ENCODE measurements at places on chromosomes 2 and 18.

DNA sequence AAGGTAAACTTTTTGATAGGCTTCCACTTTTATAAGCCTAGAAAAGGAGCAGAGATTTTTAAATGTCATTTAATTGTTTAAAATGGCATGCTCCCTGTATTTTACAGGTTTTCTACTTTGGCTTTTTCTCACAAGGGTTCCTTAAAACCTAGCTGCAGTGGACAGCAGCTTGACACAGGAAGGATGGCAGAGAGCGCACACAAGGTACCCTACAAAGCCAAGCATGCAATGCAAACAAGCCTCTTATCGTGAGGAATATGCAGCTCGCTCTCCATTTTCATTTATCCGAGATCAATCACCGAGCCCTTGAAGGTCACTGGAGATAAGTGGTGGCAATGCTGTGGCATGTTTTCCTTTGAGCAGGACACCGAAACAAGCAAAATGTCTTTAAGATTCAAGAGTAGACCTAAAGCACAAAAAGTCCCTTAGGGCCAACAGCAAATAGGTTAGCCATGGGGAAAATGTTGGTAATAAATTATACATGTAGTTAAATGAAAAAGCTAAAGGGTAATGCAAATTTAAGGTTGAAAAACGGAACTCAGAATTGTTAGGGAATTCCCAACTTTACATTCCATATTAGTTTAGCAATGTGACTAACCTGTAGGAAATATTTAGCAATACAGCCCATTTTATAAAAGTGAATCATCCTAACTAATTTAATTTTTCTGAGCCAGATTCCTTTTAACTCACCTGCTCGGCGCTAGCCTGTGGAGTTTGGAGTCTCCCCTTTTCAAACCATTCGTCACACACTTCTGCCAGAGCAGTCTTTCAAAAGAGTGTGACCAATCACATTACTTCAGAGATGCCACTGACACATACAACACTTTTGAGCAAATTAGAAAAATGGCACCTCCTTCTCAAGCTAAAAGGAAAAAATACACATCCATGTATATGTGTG lies 337.9 kb upstream of the PKDCC start:
- H3K27ac ChIP-seq, result no peak overlapping the region
- H3K4me1 ChIP-seq, result peaks cover 1% of the 10 kb centered on the region
- H3K4me3 ChIP-seq, result no peak overlapping the region
- no peak for DNase-seq
- peaks cover 12% of the 10 kb centered on the region for H3K27me3 ChIP-seq

- H3K4me1 ChIP-seq, result peaks cover 4% of the 10 kb centered on the region
- H3K4me3 ChIP-seq, result no peak overlapping the region
- no peak overlapping the region for H3K27ac ChIP-seq
- no peak for DNase-seq
- no peaks in the 10 kb centered on the region for H3K36me3 ChIP-seq
Observed at GRCh38 chr2:118823633-118824032, 23.8 kb downstream of the EN1 start.

- DNase-seq, result peak; percentile 50
- H3K27ac ChIP-seq, result no peak overlapping the region
- H3K4me1 ChIP-seq, result peaks cover 15% of the 10 kb centered on the region
- H3K36me3 ChIP-seq, result peaks cover 14% of the 10 kb centered on the region
- no peaks in the 10 kb centered on the region for H3K27me3 ChIP-seq
- no peak overlapping the region for H3K4me3 ChIP-seq
Observed at GRCh38 chr18:21682371-21683051, 22.1 kb downstream of the ABHD3 start.

DNA sequence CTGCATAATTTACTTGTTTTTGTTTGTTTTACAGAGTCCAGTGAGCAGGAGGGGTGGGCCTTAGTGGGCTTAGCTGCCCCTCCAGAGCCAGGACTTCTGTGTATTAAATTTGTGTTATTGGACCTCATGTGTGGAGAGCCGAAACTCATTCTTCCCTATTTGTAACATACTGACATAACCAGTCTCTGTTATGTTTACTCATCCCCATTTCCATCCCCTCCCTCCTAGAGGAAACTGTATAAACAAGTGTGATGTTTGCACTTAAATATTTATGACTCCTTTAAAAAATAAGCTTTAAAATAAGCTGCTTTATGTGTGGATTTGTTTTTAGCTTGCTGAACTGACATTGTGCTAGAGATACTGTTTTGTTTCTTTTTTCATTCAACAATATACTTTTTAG lies 13.8 kb downstream of the ZNF512 start:
- peaks cover 63% of the 10 kb centered on the region for H3K36me3 ChIP-seq
- no peak overlapping the region for H3K4me3 ChIP-seq
- no peak for DNase-seq
- H3K4me1 ChIP-seq, result peaks cover 32% of the 10 kb centered on the region
- H3K27ac ChIP-seq, result no peak overlapping the region
- no peaks in the 10 kb centered on the region for H3K27me3 ChIP-seq

GRCh38 chr18:13379930-13380690 lies 161.6 kb downstream of the LDLRAD4 start:
- DNase-seq, result no peak
- peak overlapping the region; percentile 50 for H3K27ac ChIP-seq
- peaks cover 71% of the 10 kb centered on the region for H3K4me1 ChIP-seq
- H3K4me3 ChIP-seq, result no peak overlapping the region
- H3K36me3 ChIP-seq, result no peaks in the 10 kb centered on the region

DNA sequence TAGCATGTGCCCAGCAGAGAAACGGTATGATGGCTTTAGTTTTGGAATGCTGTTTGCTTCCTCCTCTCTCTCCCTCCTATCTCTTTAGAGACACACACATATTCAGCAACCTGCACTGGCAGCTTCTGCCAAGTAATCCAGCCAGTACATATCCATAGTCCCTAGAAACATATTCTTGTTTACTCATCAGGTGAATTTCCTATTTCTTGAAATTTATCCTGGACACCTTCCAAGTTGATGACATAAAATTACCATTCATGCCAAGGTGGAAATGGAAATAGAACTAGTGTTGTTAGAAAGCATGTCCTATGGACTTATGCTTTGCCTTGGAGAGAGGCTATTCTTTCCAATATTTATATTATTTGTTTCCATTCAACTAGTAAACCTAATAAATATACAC lies 50.9 kb upstream of the RGPD4 start:
- H3K4me1 ChIP-seq, result no peaks in the 10 kb centered on the region
- no peak overlapping the region for H3K27ac ChIP-seq

- H3K4me1 ChIP-seq, result no peaks in the 10 kb centered on the region
- H3K4me3 ChIP-seq, result no peak overlapping the region
- DNase-seq, result no peak
- no peaks in the 10 kb centered on the region for H3K36me3 ChIP-seq
- peaks cover 9% of the 10 kb centered on the region for H3K27me3 ChIP-seq
Observed at GRCh38 chr2:23480957-23481797, 96.2 kb downstream of the KLHL29 start.

GRCh38 chr2:109694190-109694589 lies 80.0 kb downstream of the SOWAHC start:
- H3K4me1 ChIP-seq, result no peaks in the 10 kb centered on the region
- H3K27me3 ChIP-seq, result peaks cover 4% of the 10 kb centered on the region
- no peak overlapping the region for H3K27ac ChIP-seq
- no peak for DNase-seq
- no peak overlapping the region for H3K4me3 ChIP-seq

DNA sequence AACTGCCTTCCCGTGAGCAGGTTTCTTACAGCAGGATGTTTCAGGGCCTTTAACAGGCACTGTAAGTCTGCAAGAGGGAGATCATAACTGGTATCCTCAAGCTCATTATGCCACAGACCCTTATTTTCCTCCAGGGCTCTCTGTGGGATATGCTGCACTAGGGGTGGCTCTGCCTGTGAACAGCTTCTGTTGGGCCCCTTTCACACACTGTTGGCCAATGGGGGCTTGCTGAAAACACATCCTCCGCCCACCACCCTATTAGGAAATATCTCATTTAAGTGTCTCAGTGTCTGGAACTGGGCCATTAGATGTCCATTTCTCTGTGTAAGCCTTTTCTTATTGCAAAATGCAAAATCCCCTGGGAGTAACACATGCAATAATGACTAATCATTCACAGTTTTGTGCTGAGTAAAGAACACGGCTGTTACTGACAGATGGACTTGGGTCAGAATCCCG lies 414.3 kb upstream of the HS6ST1 start:
- peaks cover 28% of the 10 kb centered on the region for H3K4me1 ChIP-seq
- no peak overlapping the region for H3K4me3 ChIP-seq
- H3K27ac ChIP-seq, result no peak overlapping the region
- H3K27me3 ChIP-seq, result peaks cover 19% of the 10 kb centered on the region
- no peak for DNase-seq

DNA sequence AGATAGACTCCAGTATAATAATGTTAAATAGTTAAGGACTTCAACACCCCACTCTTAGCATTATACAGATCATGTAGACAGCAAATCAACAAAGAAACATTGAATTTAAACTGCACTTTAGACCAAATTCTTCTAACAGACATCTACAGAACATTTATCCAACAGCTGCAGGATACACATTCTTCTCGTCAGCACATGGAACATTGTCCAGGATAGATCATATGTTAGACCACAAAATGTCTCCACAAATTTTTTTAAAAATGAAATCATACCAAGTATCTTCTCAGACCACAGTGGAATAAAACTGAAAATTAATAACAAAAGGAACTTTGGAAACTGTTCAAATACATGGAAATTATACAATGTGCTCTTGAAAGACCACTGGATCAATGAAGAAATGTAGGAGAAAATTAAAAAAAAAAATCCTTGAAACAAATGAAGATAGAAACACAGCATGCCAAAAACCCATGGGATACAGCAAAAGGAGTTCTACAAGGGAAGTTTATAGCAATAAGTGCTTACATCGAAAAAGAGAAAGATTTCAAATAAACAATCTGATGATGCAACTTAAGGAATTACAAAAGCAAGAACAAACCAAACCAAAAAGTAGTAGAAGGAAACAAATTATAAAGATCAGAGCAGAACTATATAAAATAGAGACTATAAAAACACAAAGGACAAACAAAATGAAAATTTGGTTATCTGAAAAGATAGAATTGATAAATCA lies 12.3 kb upstream of the SPP2 start:
- peaks cover 13% of the 10 kb centered on the region for H3K36me3 ChIP-seq
- no peak overlapping the region for H3K4me3 ChIP-seq
- H3K4me1 ChIP-seq, result peaks cover 2% of the 10 kb centered on the region
- no peak overlapping the region for H3K27ac ChIP-seq
- no peak for DNase-seq

- H3K4me1 ChIP-seq, result no peaks in the 10 kb centered on the region
- peaks cover 62% of the 10 kb centered on the region for H3K36me3 ChIP-seq
- no peaks in the 10 kb centered on the region for H3K27me3 ChIP-seq
- no peak for DNase-seq
Observed at GRCh38 chr2:239138610-239139009, 262.2 kb downstream of the HDAC4 start.

DNA sequence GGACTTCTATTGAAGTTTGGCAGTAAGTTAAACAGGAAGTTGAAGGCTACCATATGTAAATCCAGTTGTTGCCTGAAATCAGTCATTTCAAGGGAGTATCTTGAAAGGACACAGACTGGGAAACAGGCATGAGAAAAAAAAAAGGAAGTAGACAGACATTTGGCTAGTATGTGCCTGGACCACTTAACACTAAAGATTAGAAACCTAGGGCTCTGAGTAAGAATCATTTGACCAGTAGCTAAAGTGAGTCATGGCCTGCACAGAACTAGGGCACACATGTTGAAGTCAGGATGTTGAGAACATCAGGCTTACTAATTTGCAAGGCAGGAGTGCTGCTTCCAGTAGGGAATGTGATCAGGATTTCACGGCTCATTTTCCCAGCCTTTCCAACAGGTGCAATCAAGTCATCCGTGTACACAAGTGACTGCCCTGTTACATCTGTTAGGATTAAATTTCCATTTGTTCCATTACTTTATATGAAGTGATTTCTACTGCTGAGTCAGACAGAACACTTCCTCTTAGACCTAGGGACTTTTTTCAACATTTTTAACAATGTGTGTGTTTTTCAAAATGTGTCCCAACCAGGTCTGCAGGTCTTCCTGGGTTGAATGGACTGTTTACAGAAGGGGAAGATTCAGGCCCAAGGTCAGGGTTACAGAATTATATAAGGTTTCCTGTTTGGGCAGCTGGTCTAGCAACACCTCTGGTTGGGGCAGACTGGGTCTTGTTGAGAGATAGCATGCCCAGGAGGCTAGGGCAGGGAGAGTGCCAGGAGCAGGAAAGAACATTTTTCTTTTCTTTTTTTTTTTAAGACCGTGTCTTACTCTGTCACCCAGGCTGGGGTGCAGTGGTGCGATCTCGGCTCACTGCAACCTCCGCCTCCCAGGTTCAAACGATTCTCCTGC lies 145.6 kb downstream of the TGIF1 start:
- H3K36me3 ChIP-seq, result peaks cover 24% of the 10 kb centered on the region
- peak overlapping the region; percentile 84 for H3K4me3 ChIP-seq
- DNase-seq, result no peak
- H3K4me1 ChIP-seq, result peaks cover 64% of the 10 kb centered on the region

- no peak overlapping the region for H3K4me3 ChIP-seq
- H3K27me3 ChIP-seq, result no peaks in the 10 kb centered on the region
- H3K4me1 ChIP-seq, result peaks cover 14% of the 10 kb centered on the region
- no peak for DNase-seq
- H3K36me3 ChIP-seq, result peaks cover 68% of the 10 kb centered on the region
Observed at GRCh38 chr2:20035955-20036666, 15.3 kb downstream of the LAPTM4A start.

DNA sequence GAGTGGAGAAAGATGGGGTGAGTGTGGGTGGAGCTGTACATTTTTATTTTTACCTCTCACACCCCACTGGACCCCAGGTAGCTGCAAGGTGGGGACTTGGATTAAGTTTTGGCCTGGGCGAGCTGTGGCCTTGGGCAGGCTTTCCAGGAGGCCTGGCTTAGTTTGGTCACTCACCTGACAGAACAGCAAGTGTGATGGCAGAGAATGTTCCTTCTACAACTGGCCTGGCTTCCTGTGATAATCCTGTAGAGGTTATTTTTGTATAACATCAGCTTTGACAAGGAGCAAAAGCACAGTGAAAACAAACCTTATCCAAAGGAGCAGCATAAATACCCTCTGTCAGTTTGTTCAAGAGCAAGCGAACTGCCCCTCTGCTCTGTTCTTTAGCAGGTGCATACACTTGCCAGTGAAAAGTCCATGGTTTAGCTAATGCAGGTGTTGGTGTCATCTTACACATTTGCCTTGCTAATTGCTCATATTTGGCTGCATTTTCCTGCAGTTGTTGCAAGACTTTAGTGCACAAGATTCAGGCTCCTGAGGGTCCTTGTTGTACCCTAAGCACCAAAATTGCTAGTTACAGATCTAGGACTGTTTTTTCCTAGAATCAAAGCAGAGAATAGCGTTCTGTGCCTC lies 6.3 kb downstream of the THNSL2 start:
- no peak overlapping the region for H3K27ac ChIP-seq
- no peak overlapping the region for H3K4me3 ChIP-seq
- H3K4me1 ChIP-seq, result peaks cover 1% of the 10 kb centered on the region
- H3K36me3 ChIP-seq, result no peaks in the 10 kb centered on the region

GRCh38 chr2:46296216-46296839 lies 879 bp upstream of the EPAS1 start:
- no peak overlapping the region for H3K27ac ChIP-seq
- peaks cover 72% of the 10 kb centered on the region for H3K27me3 ChIP-seq
- no peaks in the 10 kb centered on the region for H3K36me3 ChIP-seq

GRCh38 chr18:53864770-53865169 lies 359.7 kb downstream of the MBD2 start:
- H3K27ac ChIP-seq, result no peak overlapping the region
- no peaks in the 10 kb centered on the region for H3K27me3 ChIP-seq
- no peak overlapping the region for H3K4me3 ChIP-seq
- H3K36me3 ChIP-seq, result no peaks in the 10 kb centered on the region
